Epithelial cell of proximal tubule (primary cell): ENCODE measurements at places on chromosomes 13 and 19. TPM values are rescaled to one million over a fixed set of nuclear protein-coding genes. Genes with fewer than 3 reads are reported as not detected.

DNA sequence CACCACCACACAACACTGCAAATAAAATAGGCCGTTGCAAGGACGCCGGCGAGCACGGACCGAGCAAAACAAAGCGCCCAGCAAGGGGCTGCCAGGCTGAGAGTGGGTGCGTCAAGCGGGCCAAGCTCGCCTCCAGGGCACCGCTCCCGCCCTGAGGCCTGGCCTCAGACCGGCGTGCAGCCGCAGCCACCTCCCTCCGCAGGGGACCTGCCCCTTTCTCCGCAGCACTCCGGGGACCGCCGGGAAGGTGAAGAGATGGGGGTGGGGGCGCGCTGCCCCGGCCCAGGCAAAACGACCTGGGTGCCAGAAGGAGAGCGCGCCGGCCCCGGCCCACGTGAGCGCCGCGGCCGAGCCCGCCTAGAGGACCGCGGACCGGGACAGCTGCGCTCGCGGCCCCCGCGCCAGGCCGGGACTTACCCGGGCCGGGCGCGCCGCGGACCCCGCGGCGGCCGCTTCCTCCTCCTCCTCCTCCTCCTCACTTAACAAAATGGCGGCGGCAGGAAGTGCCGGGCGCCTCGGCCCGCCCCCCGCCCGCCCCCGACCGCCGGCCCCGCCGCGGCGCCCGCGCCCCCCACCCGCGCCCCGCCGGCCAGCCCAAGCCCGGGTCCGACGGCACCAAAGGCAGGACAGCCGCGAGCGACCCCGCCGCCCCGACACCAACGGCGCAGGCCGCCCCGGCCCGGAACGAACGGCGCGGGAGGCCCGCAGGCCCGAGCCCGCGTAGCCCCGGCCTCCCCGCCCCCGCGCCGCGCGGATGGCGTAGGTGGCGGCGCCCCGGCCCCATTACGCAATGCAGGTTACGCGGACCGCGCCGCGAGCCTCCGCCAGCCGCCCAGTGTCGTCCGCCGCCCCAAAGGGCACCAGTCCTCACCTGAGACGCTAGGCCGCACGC is 674 bp downstream of the BRD4 start:
- no peak for DNase-seq

GRCh38 chr19:4897146-4897545 is 5.5 kb downstream of the ARRDC5 start:
- DNase-seq = no peak

- DNase-seq = no peak
These were observed 399.9 kb downstream of the NDFIP2 start for GRCh38 chr13:79880818-79881217.

- no peak for DNase-seq
These were observed 1.6 kb downstream of the DNM2 start for GRCh38 chr19:10719466-10719961.

- no peak for DNase-seq
These were observed 13.6 kb upstream of the ZNF611 start for GRCh38 chr19:52748336-52748950.

DNA sequence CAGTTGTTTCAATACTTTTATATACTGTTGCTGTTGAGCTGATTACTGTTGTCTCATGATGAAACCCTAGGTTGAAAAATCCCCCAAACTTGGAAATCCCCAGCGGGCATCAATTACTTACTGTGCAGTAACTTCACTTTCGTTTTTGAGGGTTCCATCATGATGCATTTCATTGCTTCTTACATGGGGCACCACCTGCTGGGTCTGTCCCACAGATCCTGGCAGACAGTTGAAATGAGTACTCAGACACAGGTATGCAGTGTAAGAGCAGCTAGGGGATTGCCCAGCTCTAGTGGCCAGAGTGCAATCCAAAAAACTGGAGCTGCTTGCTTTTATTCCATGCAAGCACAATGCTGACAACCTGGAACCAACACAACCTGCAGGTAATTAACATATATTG is 132.5 kb upstream of the ZNF91 start:
- DNase-seq = no peak

- DNase-seq = no peak
These were observed 134.3 kb downstream of the ZDHHC20 start for GRCh38 chr13:21324803-21325202.

ZNF253 gene
- 6.9 and 8.1 TPM in 2 replicates for total RNA-seq

TMPRSS9 gene
- not detected in 2 replicates for total RNA-seq

PDE4C gene
- 0.63 TPM in 1 of 2 replicates, not detected in the other for total RNA-seq

LILRA1 gene
- total RNA-seq = not detected in 2 replicates
